ENCODE measurements at places on chromosomes 11 and 22. TPM values are rescaled to one million over a fixed set of nuclear protein-coding genes. Genes with fewer than 3 reads are reported as not detected.

Gene BBOX1
- total RNA-seq = not detected

Gene SLC25A45
- 13.0 TPM for total RNA-seq

Gene SCN2B
- not detected for total RNA-seq

Gene C1QTNF6
- 6.8 TPM for total RNA-seq

Gene AASDHPPT
- total RNA-seq = 27.3 TPM

Gene E2F8
- total RNA-seq = 6.0 TPM

Gene OR8D1
- not detected for total RNA-seq

Gene UCP3
- 1.4 TPM for total RNA-seq

Gene KRTAP5-7
- total RNA-seq = not detected

Gene RTN4RL2
- total RNA-seq = 99.8 TPM

Gene C11orf42
- total RNA-seq = not detected

Gene GPR83
- 0.06 TPM for total RNA-seq

Gene RAB36
- total RNA-seq = 7.5 TPM

Gene SEC14L6
- total RNA-seq = not detected

Gene SMIM35
- not detected for total RNA-seq
